Body of pancreas (tissue), 4 donors: ENCODE measurements at places on chromosomes 1 and 21. TPM values are rescaled to one million over a fixed set of nuclear protein-coding genes. Genes with fewer than 3 reads are reported as not detected.

Gene TDRKH
- 4.0 TPM for total RNA-seq

DNA sequence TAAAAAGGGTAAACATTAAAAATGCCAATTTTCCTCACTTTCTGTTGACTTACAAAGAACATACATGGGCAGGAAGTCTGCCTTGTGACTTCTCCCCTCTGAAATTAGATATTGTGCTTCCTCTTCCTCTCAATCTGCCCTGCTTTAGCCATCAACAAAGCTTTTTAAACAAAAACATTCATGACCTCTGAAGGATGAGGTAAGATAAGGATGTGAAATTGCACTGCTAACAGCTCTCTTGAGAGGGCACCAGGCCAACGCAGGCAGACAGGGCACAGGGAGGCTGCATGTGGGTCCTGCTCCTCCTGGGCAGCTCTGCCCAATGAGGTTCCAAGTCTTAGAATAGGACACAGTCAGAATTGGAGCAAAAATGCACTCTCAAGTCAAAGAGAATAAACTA, 62.1 kb downstream of the DEGS1 start:
- H3K27me3 ChIP-seq = no peaks in the 10 kb centered on the region
- H3K4me1 ChIP-seq = no peaks in the 10 kb centered on the region
- H3K4me3 ChIP-seq = no peak overlapping the region
- no peaks in the 10 kb centered on the region for H3K36me3 ChIP-seq
- no peak overlapping the region for H3K27ac ChIP-seq

Gene ERG
- 7.3 TPM for total RNA-seq

DNA sequence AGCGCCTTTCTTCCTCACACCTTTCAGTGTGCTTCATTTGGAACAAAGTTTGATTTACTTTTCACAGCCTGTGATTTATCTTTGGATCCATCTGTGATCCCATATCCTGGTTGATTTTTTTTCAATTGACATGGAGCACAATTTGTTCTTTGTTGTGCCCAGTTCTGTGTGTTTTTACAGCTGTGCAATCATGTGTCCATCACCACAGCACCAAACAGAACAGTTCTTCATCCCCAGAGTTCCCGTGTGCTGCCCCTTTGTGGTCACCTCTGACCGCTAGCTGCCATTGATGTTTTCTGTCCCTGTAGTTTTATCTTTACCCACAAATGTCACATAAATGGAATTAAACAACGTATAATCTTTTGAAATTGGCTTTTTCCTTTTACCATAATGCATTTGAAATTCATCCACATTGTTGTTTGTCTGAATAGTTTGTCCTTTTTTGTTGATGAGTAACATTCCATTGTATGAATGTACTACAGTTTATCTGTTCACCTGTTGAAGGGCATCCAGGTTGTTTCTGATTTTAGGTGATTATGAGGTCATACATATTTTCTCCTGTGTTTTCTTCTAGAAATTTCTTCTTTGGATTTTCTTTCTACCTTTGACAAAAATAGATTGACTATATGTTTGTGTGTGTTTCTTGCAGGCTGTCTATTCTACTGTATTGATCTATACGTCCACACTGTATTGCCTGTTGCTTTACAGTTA, 17.4 kb downstream of the MIGA1 start:
- no peak overlapping the region for H3K27ac ChIP-seq
- no peaks in the 10 kb centered on the region for H3K4me1 ChIP-seq
- H3K27me3 ChIP-seq = no peaks in the 10 kb centered on the region
- H3K36me3 ChIP-seq = no peaks in the 10 kb centered on the region

Gene OR2T1
- not detected for total RNA-seq

DNA sequence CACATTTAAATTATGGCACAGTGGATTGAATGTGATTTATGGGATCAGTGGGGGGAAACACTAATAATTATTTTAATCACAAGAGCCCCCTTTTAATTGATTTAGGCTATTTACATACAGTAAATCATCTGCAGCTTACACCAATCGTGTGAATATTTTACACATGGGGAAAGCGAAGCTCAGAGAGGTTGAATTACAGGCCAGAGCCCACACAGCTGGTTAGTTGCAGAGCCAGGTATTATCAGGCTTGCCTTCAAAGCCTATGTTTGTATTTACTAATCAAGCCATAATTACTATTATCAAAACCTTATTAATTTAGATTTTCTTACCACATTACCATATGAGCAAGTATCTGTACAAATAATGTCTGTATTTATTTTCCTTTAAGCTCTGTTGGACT, 749 bp downstream of the SDCCAG8 start:
- H3K36me3 ChIP-seq = no peaks in the 10 kb centered on the region
- peaks cover 29% of the 10 kb centered on the region for H3K4me1 ChIP-seq
- DNase-seq = no peak
- peak overlapping the region; percentile 95 for H3K4me3 ChIP-seq
- H3K27me3 ChIP-seq = no peaks in the 10 kb centered on the region

Gene AGBL4
- 0.33 TPM for total RNA-seq

Gene LIPI
- not detected for total RNA-seq

DNA sequence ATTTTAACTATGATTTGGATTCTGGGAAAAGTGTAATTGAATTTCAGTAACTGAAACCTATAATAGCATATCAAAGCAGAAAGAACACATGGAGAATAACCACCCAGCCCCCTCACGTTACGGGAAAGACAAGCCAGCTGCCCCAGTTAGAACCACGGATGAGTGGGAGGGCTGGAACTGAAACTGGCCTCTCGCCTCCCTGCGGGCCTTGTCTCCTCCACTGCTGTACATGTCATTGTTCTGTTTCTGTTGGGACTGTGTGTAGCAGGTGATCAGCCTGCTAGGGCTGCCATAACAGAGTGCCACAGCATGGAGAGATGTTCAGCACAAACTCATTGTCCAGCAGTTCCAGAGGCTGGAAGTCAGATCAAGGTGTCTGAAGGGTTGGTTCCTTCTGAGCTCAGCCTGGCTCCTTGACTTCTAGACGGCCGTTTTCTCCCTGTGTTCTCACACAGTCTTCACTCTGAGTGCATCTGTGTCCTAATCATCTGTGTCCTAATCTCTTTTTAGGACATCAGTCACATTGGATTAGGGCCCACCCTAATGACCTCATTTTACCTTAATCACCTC, 52.4 kb downstream of the MAP3K21 start:
- no peak overlapping the region for H3K4me3 ChIP-seq
- H3K27me3 ChIP-seq = no peaks in the 10 kb centered on the region
- DNase-seq = no peak
- peaks cover 19% of the 10 kb centered on the region for H3K36me3 ChIP-seq
- no peak overlapping the region for H3K27ac ChIP-seq

Gene PTPRC
- 9.9 TPM for total RNA-seq

DNA sequence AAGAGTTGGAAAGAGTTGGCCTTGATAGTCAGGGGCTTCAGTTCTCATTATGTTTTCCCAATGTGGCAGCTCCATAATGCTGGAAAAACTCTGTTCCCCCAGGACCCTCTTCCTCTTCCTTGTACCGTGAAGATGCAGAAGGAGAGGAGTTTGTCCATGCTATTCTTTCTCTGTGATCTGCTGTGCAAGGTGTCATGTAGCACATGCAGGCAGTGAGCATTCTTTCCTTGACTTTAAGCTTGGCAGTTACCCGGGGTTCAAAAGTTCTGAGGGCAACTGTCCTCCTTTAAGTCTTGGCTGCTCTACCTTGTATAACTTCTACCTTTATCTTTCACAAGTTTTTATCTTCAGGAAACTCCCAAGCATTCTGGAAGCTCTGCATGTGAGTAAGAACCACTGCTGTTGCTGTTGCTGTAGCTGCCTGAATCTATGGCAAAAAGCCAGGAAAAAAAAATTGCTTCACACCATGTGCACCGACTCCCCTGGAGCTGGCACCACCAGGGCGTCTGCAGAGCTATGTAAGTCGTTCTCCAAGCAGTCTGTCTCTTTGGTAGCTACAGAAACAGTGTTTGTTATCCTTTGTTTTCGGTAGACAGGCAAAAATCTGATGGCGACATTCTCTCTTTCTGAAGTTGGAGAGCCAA, 42.7 kb upstream of the SLC16A1 start:
- H3K36me3 ChIP-seq = no peaks in the 10 kb centered on the region
- no peak overlapping the region for H3K4me3 ChIP-seq
- H3K27me3 ChIP-seq = no peaks in the 10 kb centered on the region
- peaks cover 22% of the 10 kb centered on the region for H3K4me1 ChIP-seq
- DNase-seq = peak; percentile 74

Gene S100A7A
- not detected for total RNA-seq

Gene MAN1C1
- 4.4 TPM for total RNA-seq

- no peaks in the 10 kb centered on the region for H3K36me3 ChIP-seq
- no peak overlapping the region for H3K27ac ChIP-seq
- no peaks in the 10 kb centered on the region for H3K27me3 ChIP-seq
- H3K4me3 ChIP-seq = no peak overlapping the region
These were observed 426.1 kb downstream of the PTPRC start for GRCh38 chr1:199064971-199065370.

DNA sequence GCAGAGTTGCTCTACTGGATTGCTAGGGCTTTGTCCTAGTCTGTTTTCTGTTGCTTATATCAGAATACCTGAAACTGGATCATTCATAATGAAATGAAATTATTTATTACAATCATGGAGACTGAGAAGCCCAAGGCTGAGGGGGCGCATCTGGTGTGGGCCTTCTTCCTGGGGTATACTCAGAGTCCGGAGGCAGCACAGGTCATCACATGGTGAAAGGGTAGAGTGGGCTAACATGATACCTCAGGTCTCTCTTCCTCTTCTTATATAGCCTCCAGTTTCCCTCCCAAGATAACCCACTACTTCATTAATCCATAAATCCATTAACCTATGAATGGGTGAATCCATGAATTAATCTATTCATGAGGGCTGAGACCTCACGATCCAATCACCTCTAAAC, 667.6 kb upstream of the NCAM2 start:
- no peaks in the 10 kb centered on the region for H3K4me1 ChIP-seq
- DNase-seq = no peak
- H3K27ac ChIP-seq = no peak overlapping the region

GRCh38 chr21:41289431-41289830, 27.2 kb upstream of the FAM3B start:
- H3K36me3 ChIP-seq = no peaks in the 10 kb centered on the region
- H3K27me3 ChIP-seq = no peaks in the 10 kb centered on the region
- no peaks in the 10 kb centered on the region for H3K4me1 ChIP-seq
- no peak overlapping the region for H3K4me3 ChIP-seq
- H3K27ac ChIP-seq = no peak overlapping the region
